ENCODE measurements at places on chromosomes 7 and 10.

DNA sequence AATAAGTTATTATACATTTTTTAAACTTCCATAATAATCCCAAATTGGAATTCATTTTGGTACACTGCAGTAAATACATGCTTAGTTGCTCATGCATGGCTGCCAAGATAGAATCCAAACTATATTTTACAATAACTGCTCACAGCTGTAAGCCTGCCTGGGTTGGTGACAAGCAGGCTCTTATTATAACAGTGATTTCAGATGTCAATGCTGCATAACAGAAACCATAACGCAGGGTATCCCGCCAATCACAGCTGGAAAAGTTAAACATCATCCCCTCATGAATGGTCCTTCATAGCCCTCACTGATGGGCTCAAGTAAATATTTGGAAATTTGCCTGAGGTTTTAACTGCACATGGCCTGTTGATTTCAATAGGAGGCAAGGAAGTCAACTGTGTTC is 149.8 kb downstream of the AMPH start:
- no peak for DNase-seq

DNA sequence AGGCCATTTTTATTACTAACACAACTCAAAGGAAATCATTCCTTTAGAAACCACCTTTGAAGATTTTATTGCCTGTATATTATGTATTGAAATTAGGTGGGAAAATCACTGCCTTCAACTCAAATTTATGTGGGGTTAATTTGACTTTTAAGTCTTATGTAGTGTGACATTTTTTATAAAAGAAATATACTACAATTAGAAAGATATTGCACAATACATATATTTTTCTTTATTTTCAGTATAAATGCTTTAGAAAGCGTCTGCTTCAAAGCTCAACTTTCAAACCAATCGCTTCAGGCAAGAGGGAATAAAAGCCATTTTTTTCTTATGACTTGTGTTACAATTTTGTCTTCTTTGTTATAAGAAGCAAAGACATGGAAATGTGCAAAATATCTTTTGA is 337.4 kb upstream of the ZWINT start:
- no peak for DNase-seq

GRCh38 chr7:48207155-48207675 is 36.0 kb downstream of the ABCA13 start:
- no peak for DNase-seq

- no peak for DNase-seq
These were observed 119.9 kb downstream of the CCNY start for GRCh38 chr10:35456153-35456720.

DNA sequence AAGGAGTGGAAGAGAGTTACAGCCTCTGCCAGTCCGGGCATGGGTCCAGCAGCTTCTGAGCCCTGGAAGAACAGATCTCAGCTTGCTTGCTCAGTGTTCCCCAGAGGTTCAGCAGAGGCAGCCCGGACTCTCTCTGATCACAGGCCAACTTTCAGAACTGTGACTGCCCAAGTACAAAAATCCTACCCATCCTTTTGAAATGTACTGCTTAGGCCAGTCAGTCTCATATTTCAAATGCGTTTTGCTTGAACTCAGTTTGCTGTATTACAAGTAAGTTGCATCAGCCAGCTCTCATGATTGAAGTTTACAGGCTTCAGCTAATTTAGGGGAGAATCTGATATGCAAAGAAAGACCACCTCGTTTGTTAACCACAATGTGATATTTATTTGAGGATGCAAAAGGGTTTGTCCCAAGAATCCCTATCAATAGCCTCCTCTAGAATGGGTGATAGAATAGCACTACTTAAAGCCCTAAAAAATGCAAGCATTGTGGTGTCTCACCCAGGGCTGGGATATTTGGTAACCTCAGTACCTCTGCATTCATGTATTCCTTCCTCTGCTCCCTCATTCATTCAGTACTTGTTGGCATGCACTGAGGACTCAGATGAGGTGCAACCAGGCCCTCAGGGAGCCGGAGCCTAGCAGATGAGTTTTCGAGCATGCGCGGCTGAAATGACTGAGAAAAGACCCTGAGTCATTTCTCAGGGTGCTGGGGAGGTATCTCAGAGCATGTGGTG is 7.0 kb downstream of the AIMP2 start:
- peak; percentile 4 for DNase-seq

DNA sequence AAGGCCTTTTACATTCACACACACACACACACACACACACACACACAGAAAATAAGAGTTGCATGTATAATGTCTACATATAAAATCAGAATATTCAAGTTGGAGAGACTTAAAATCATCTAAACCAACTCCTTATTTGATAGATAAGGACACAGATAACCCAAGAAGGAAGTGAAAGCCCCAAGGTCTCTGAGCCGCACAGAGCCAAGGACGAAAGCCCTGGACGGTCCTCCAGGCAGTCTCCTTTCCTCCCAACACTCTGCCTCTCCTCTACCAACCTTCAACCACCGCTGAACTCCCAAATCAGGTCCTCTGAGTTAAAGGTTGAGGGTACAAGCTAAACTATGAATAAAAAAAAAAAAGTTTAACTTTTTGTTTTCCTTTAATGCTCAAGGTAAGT is 28.2 kb downstream of the UBE2H start:
- no peak for DNase-seq

DNA sequence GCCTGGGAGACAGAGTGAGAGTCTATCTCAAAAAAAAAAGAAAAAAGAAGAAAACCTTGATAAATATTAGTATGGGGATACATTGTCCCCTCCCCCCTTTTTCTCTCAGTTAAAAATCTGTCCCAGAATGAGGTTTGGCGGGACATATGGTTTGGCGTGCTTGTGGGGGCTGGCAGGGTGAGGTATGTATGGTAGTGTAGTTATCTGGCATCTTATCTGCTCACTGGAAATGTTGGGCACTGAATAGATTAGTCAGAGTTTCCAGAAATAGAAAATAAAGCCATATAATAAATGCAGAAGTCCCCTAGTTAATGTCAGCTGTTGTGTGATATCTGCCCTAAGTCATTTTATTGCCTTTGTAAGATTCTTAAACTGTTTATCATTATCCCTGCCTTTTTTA is 397.5 kb upstream of the GALNT17 start:
- DNase-seq: no peak

GRCh38 chr7:83159731-83160130 is 3.0 kb downstream of the PCLO start:
- no peak for DNase-seq

DNA sequence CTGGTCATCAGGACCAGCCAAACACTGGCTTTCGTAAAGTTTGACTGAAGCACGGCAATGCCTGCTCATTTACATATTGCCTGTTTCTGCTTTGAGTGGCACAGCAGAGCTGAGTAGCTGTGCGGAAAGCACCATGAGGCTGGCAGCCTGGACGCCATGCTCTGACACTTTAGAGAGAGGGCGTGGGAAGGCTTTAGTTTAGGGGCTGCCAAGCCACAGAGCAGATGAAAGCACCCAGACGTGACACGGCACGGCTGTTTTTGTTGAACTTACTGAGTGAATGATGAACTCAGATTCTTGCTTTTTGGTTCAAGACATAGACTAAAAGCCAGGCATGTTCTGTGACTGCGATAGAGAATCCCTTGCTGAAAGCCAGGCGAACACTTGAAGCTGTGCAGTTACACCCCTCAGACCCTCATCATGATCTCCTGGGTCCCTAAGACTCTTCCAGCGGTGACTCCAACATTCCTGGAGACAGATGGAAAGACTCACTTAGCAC is 182.1 kb downstream of the ZMYND11 start:
- no peak for DNase-seq

- no peak for DNase-seq
These were observed 48.8 kb downstream of the DLD start for GRCh38 chr7:107939573-107940489.

DNA sequence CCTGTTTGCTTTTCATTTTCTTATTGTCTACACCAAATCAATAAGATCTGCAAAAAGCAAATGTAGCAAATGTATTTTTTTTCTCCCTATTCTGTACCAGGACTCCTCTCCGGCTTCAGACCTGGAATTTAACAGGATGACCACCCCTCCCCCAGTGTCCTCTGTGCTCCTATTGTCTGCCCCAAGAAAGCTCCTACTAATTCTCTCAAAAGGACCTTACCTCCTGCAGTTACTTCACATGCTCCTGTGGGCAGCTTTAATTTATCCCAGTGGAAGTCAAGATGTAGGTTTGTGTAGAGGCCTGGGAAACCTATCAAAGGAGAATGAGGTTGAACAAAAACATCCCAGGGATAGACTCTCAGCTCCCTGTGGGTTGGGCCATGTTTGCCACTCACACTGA is 31.3 kb downstream of the PLXNA4 start:
- DNase-seq: no peak

DNA sequence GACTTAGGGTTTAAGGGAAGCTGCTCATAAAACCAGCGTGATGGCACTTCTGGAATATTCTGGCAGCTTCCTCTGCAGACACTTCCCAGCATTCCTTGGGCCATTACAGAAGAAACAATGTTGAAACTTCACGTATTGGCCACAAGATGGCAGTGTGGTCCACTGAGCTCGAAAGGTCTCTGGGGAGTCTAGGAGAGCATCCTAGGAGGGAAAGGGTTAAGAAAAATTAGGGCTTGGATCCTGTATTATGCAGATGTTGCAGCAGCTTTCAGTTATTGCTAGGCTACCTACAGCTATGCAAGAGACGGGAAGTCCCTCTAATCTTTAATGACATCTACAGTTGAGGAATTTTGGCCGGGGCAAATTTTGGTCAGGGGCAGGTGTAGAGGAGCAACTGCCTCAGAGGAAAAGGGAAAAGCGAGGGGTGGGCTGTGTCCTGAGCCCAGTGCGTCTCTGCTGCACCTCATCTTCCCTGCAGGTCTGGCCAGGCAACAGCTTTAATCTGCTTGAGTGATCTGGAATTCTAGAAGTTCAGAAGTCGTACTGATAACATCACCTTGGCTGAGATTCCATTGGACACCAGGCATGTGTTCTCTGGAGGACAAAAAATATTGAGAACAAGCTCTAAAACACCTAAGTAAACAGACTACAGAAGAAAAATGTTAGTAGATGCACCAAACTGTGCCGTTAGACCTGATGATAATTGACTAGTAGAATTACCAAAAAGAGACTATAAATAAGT is 220.8 kb upstream of the PRSS58 start:
- DNase-seq: no peak

DNA sequence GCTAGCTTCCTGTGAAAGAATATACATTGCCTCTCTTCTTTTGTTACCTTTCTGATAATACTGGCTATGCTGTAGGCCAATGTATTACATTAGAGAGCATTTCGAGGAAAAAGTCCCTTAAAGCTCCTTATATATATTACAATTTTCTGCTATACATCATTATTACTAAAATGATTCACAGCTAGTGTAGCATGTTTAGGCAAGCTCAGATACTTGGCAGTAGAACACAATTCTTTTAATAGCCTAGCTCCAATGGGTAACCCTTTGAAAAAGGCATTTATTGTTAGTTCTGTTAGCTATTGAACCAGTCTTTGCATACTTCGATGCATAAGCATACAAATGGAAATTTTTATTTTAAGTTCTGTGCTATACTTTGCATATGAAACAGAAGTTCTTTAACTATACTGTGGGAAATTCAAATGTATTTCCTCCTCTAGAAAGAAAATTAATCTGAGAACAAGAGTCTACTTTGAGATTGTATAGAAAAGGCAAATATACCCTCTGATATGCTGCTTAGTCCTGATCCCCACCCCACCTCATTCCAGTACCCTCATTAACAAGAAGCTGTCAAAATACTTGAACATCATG is 55.6 kb upstream of the SKAP2 start:
- DNase-seq: no peak

DNA sequence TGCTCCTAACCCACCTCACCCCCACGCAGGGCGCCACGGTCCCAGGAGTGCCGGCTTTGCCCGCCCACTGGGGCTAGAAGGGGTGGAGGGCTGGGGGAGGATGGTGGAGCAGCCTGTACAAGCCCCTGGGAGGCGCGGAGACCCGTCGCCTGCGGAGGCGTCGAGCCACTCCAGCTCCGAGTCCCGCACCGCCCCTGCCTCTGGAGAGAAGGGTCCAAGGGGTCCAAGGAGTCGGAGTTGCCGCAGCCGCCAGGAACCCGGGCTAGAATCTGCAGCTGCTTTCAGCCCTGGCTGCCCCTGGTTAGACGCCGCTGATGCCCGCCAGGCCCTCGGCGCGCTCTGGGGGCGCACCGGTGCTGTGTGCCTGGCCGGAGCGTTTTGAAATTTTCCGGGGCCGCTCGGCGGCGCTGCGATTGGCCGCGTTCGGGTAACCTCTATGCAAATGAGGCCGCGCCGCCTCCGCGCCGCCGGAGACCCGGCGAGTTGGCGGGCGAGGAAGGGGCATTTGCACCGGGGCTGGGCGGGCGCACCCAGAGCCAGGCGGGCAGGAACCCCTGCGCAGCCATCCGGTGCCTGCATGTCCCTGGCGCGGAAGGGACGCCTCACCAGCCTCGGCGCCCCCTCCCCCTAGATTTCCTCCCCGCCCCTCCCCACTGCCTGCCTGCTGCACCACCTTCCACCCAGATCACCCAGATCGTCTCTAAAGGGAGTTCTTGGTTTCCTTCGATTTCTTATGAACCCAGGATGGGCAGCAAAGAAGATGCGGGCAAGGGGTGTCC is at the start of gene HMX2:
HMX2 (plus strand) TSS at position 502 of the 779 bp plus-strand sequence; CDS start at position 745, 243 bp downstream.
- DNase-seq: no peak

DNA sequence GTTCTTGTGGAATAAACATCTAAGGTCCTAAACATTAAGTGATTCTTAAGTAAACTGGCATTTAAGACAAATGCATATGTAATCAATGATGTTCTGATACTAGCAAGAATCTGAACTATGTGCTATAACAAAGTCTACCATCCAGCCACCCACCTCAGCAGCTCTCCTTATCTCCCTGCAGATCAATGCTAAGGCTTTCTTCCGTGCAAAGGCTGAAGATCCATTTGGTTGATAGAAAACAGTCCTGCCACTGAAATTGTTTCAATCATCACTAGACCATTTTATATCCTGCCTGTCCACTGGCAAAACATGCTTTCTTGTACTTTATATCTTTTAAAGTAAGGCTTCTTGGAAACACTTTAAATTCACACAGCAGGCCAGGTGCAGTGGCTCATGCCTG is 6.3 kb upstream of the SMKR1 start:
- no peak for DNase-seq

DNA sequence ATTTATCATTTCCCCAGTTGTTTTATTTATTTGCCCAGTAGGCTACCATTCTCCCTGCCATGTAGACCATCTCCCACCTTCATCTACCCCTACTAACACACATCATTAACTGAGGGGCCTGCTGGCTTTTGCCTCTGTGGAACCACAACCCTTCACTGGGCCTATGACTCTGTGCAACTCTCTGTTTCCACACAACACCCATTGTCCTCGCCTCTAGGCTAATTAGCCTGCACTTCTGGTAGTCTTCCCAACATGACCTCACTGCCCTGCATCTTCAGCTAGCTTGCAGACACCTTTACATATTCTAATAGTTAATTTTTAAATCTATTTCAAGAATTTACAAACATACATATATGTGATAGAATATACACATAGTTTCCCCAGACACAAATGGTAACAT is 7.5 kb downstream of the ANKIB1 start:
- DNase-seq: peak; percentile 2
